ENCODE measurements at places on chromosomes 4 and X.
A peak's percentile ranks its signal among the peaks of the same experiment; 100 is the strongest.

GRCh38 chr4:107888237-107888636 is 43.1 kb upstream of the CYP2U1 start:
- DNase-seq = no peak

- DNase-seq = no peak
Measured at GRCh38 chrX:17081511-17081910, 135.1 kb downstream of the REPS2 start.

GRCh38 chrX:70549429-70549828 is 104.8 kb downstream of the DLG3 start:
- no peak for DNase-seq

DNA sequence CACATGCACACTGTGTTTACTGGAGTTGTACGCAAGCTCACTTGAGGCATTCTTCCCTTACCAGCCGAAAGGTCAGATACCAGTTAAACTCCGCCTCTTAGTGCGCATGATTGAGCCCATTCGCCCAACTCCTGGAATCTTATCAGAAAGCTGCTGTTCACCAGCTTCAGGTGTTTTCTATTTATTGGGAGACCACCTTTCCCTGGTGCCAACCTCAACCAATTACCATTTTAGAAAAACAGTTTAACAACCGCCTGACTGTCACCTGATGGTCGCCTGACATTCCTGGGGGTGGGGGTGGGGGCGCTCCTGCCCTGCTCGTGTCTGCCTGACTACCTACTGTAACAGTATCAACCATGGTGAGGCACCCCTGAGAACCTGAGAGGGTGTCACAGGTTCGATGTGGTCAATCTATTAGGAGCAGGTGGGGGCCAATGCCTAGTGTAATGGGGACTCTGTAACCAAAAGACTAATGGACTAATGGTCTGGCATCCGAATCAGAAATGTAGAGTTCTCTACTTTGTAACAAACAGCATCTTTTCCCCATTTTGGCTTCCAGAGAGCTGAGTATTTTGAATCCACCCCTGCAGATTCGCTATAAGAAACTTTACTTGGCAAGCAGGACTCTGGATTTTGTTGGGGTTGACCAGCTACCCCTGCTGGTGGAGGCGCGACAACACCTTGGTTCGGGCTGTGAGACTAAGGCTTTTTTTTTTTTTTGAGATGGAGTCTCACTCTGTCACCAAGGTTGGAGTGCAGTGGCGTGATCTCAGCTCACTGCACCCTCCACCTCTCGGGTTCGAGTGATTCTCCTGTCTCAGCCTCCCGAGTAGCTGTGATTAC is 58.2 kb upstream of the ZNF157 start:
- DNase-seq = peak; percentile 32

Data from AG09309 (cell line).